ENCODE measurements at places on chromosomes 6 and 20. TPM values are rescaled to one million over a fixed set of nuclear protein-coding genes. Genes with fewer than 3 reads are reported as not detected.
A peak's percentile ranks its signal among the peaks of the same experiment; 100 is the strongest.

DNA sequence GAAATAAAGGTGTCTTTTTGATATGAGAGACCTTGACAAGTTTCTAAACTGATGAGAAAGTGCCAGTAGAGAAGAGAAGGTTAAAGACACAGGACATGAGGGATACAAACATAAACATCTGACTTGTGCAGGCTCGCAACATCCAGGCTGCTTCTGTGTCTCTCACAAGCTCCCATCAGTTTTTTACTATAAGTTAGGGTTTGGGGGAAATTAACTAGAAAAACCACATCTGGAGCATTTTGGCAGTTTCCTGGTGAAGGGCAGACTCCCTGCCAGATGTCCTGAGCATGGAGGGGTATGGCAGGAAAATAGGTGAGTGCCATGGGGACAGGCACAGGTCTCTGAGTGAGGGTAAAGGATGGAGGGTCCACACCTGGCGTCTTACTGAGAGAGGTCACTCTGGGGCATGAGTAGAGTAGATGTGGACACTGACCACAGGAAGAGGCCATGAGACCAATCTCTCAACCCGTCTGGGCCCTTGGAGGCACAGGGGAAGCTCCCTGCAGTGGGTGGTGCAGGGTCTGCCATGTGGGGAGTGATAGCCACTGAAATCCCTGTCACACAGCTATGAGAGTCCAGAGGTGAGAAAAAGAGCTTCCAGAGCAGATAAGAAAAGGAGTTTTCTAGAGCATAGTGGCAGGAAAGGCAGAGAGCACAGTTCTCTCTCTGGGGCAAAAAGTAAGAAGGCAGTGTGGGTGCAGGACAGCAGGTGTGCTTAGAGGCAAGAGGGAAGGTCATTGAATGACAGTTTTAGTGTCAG lies 193.3 kb upstream of the SYNDIG1 start:
- no peak for DNase-seq

DNA sequence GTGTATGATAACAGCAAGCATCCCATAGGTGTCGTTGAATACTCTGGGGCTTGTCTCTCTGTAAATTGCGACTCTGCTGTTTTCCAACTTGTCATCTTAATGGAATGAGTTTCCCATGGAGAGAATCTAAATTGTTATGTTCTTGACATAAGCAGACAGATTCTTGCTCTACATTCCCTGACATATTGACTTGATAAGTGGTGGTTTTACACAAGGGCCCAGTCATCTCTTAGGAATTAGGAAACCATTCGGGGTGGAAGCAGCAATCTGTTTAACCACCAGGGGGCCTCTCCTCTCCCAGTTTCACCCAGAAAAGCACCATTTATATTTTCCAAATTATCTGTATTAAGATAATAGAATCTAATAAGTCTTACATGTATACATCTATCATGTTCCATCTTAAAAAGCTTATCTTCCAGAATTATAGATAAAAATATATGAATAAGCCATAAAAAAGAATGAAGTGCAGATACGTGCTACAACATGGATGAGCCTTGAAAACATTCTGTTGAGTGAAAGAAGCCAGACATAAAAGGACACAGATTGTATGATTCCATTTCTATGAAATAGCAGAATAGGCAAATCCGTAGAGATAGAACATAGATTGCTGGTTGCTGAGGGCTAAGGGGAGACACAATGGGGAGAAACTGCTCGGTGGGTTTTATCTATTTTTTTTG lies 23.1 kb upstream of the MROH8 start:
- peak; percentile 40 for DNase-seq

DNA sequence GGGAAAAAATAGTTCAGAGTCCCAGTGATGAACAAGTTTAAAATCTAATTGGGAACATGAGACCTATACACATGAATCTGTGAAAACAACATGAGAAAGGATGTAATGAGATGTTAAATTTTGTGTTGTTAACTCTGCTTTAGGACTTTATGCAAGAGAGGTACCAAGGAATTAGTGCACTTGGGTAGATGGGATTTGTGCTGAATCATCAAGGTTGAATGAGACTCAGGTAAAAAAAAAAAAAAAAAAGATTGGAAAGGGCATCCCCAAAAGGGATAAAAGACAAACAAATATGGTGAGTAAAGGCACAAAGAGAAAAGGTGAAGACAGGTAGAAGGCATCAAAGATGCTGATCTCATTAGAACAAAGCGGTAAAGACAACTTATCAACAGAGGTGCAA lies 644.4 kb downstream of the CBLN4 start:
- DNase-seq, result no peak

- DNase-seq, result no peak
Observed at GRCh38 chr6:89007209-89008000, 44.0 kb upstream of the RNGTT start.

- no peak for DNase-seq
Observed at GRCh38 chr6:137767911-137768690, 99.0 kb upstream of the TNFAIP3 start.

- DNase-seq, result no peak
Observed at GRCh38 chr6:26118999-26119398, 31.8 kb downstream of the HFE start.

- DNase-seq, result no peak
Observed at GRCh38 chr6:34705241-34705640, 8.7 kb upstream of the ILRUN start.

GRCh38 chr6:35237476-35237875 lies 22.1 kb upstream of the ZNF76 start:
- DNase-seq, result no peak

DNA sequence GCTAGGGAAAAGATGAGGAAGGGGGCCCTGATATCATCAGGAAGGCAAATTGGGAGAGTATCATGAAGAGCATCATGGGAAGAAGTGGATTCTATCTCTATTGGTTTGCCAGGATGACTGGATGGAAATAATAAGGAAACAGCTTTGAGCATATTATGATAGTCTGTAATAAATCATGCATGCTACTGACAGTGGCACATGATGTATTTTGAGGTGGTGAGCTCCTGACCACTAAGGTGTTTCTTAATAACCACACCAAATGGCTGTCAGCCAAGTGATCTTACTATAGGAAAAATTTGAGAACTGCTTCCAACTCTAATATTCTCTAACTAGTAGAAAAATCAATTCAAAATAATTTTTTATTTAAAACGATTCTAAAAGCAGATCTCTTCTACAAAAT lies 548.4 kb upstream of the JAG1 start:
- no peak for DNase-seq

- no peak for DNase-seq
Observed at GRCh38 chr6:72948153-72948552, 277.1 kb downstream of the KHDC1L start.

- no peak for DNase-seq
Observed at GRCh38 chr20:62815066-62815991, 1.5 kb upstream of the COL9A3 start.

DNA sequence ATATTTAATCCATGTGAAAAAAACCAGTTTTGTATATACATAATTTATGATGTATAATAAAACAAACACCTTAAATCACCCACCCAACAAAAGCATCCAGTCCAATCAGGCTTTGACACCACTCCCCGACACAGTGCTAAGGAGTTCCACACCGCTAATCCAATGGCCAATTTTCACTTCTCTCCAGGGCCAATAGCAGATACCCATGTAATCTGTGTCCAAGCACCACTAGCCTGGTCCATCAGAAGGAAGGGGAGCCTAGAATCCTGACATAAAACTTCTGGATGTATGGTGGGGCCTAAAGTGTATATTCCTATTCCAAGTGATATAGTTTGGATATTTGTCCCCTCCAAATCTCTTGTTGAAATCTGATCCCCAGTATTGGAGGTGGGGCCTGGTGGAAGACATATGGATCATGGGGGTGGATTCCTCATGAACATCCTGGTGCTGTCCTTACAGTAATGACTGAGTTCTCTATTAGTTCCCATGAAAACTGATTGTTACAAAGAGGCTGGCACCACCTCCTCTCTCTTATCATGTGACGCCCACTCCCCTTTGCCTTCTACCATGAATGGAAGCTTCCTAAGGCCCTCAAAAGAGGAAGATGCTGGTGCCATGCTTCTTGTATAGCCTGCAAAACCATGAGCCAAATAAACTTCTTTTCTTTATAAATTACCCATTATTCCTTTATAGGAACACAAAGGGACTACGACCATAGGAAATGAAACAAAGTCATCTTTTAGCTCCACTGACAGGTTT lies 20.8 kb downstream of the RALGAPA2 start:
- no peak for DNase-seq

DNA sequence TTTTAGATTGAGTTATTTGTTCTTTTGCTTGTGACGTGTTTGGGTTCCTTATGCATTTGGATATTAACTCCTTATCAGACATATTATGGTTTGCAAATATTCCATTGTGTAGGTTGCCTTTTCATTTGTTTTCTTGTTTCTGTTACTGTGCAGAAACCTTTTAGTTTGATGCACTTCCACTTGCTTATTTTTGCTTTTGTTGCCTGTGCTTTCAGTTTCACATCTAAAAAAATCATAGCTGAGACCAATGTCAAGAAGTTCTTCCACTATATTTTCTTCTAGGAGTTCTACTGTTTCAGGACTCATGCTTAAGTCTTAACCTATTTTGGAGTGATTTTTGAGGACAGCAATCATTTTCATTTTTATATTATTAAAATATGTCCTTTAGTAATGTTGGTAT lies 113.5 kb downstream of the EPM2A start:
- no peak for DNase-seq

GRCh38 chr20:25465243-25466135 lies 58.0 kb downstream of the GINS1 start:
- DNase-seq, result no peak

DNA sequence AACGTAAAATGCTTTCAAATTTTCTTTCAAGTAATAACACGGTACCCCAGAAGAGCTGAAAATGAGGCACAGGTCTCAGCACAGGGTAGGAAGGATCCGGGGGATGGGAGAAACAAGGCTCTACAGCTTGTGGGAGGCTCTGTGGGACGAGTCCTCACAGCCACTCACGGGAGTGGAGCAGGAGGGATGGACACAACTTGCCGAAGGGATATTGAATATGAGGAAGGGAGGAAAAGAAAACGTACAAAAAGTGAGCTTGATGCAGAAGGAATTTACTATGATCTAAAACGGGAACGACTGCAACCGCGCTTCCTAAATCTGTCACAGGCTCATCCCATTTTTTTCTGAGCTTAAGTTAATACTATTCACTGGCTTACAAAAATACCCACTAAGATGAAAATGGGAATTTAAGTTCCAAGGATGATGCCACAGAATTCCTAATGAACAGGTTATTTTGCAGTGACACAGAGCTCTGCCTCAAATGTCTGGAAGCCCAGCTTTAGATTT lies 72.9 kb downstream of the FYN start:
- DNase-seq, result no peak

- DNase-seq, result no peak
Observed at GRCh38 chr20:325889-326644, 715 bp downstream of the SOX12 start.

DNA sequence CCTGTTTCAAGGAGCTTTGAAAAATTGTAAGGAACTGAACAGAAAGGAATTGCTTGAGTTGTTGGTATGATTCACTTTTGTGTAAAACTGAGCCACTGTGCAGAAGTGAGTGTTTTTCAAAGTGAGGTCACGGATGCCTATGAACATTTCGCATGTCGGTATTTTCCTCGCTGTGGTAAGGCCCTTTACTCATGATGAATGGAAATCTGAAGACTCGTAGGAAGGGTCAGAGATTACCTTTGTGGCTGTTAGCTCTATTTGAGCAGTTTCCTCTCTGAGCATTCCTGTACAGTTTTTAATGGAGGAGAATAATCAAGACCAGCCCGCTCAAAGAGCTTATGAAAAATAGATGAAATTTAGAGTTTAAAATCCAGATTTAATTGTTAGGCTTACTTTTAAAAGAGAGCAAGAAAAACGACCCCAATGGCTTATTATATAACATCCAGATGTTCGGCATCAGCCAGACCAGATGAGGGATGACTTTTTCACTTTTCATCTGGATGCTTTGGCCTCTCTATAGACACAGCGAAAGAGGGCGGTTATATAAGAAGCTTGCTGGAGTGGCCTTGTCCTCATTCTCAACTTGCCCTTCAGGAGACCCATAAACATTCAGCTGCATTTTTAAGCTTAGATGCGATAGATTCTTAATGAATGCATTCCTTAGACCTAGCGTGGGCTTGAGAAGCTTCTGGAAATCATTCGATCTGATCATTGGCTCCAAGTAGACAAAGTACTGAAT lies 99.5 kb downstream of the CD83 start:
- no peak for DNase-seq

GRCh38 chr6:129608886-129609537 lies 101.0 kb downstream of the ARHGAP18 start:
- DNase-seq, result no peak

- no peak for DNase-seq
Observed at GRCh38 chr20:47805951-47806350, 20.7 kb upstream of the SULF2 start.

GRCh38 chr20:62785393-62785792 lies 10.9 kb upstream of the MRGBP start:
- no peak for DNase-seq

GRCh38 chr20:9422321-9423057 lies 91.9 kb upstream of the LAMP5 start:
- DNase-seq, result no peak

DNA sequence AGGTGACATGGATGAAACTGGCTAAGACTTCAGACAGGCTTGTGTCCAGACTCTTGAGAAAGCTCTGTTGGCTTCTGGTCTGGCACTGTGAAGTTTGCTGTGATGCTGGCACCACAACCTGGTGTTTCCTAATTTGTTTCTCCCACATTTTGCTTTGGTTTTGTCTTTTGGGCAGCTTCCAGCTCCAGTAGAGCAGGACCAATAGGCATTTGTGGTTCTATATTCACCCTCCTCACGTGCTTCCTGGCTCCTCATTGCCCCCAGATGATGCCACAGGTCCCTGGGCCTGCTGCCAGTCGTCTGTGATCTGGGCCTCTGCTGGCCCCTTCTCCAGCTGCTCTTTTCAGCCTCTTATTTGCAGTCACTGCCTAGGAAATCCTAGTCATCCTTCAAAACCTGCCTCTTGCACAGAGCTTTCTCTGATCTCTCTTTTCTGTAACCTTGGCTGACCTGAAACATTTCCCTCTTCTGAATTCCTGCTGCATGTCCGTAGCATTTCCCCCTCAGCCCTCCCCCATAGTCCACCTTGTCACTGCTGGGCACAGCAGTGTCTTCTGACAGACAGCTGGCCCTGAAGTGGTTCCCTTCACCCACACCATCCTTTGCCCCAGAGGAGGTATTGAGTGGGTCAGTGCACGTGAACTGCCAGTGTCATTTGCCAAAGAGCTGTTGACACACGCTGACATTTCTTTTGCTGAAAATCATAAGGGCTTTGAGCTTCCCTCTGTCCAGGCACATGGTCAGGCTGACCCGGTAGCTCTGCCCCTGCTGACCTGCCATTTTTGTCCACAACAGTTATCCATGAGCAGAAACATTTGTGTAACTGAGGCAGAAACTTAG lies 63.0 kb downstream of the PTPN1 start:
- peak; percentile 75 for DNase-seq

The FOXQ1 gene
- total RNA-seq, result not detected

The TRIM40 gene
- not detected for total RNA-seq

The LIME1 gene
- total RNA-seq, result 1.6 TPM

The SLC22A7 gene
- not detected for total RNA-seq
